Stimulated activated CD8-positive, alpha-beta memory T cell treated with anti-CD3 and anti-CD28 coated beads, Interleukin-15, amount 100 ng/mL, for 48 hours (primary cell): ENCODE measurements at places on chromosomes 7 and 10.

GRCh38 chr7:63899691-63900393, 98.8 kb upstream of the ZNF722 start:
- peak; percentile 58 for DNase-seq

DNA sequence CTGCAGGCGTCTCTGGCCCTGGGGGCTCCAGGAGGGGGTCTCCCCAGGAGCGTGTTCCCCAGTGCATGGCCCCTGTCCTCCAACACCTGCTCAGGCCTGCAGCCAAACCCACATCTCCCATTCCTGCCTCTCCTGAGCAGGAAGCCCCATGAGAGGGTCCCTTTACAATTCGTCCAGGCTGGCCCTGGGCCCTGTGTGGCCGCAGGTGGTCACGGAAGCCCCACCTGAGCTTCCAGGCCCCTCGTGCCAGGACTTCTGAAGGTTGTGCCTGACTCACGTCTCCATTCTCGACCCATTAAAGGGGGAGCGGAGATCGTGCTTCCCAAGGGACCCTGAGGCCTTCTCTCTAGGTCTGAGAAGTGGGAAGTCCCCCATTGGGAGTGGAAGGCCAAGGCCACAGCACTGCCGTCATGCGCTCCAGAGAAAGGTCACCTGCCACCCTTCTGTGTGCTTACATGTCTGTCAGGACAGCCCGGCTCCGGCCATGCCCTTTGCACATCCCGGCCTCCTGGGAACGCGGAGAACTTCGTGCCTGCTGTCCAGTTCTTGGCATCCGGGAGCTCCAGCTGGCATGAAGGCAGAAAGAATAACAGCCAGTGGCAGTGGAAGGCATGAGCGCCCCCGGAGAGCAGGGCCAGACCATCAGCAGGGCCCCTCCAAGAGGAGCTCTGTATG, 382.3 kb downstream of the DNAJB6 start:
- no peak for DNase-seq

DNA sequence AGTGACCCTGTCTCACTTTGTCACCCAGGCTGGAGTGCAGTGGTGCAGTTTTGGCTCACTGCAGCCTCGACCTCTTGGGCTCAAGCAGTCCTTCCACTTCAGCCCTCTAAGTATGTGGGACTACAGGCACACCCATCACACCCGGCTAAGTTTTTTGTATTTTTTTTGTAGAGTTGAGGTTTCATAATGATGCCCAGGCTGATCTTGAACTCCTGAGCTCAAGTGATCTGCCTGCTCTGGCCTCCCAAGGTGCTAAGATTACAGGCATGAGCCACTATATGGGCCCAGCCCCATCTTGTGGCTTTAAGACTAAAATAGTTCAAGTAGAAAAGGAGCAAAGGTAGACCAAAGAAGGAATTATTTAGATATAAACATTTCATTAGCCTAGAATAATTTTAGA, 65.5 kb downstream of the MLLT10 start:
- no peak for DNase-seq

- DNase-seq: no peak
These were observed 17.2 kb downstream of the AP5Z1 start for GRCh38 chr7:4792537-4793126.

DNA sequence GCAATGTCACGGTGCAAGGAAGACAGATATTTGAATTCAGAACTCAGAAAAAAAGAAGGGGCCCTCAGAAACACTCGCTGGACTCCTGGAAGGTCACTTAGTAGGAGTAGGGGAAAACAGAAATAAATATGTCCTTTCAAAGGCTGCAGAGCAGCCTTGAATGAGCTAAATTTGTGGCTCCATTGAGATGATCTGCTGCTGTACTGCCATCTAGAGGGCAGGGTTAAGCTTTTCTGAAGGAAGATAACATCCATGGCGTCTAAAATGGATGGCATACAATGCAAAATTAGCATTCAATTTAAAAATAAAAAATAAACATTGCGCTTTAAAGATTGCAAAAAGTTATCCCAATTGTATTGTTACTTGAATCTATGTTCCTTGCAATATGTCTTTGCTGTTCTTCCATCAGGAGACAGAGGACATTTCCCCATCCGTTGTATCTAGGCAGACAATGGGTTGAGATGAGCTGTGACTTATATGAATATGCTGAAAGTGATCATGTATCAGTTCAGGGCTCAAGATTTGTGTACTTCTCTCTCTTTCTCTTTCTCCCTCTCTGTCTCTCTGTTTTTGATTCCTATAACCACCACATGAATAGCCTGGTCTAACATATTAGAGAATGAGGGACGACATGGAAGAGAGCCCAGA, 642.2 kb downstream of the SH2D4B start:
- DNase-seq: no peak

DNA sequence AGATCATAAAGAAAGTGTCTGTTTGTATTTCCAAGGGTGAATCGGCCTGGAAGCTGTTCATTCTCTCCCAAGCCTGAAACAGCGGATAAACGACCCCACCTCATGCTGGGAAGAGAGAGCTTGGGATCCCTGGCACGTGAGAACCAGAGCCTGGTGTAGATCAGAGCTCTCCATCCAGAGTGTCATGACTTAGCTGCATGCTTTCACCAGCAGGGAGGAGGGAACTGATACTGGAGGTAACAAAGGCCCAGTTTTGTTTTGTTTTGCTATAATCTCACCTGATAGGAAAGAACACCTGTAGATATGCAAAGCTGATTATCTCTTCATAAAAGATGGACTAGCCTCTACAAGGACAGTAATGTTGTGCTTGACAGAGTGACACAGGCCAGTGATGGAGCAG, 236.6 kb downstream of the POM121L12 start:
- no peak for DNase-seq
